Motor neuron (in vitro differentiated cells): ENCODE measurements at places on chromosomes 16 and 17. TPM values are rescaled to one million over a fixed set of nuclear protein-coding genes. Genes with fewer than 3 reads are reported as not detected.

DNA sequence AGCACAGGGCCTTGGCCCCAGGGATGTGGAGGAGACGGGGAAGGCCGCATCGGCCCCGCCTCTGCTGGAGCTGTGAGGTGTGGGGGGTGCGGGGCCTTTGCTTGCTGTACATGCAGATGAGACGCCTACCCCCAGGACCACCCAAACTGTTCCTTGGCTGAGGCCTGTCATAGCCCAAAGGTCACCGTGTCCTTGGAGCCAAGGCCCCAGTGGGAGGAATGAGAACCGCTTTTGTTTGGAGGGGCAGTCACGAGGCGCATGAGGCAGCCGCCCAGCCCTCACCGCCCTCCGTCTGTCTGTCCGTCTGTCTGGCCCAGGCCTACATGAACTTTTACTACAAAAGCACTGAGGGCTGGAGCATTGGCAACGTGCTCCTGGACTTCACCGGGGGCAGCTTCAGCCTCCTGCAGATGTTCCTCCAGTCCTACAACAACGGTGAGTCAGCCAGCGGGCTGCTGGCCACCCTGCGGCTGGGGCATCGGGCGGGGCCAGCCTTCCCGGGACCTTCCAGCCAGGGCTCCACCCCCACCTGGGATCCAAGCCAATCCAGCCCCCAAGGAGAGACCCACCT, 8.8 kb downstream of the TAX1BP3 start:
- ATAC-seq, result peak; percentile 7

- ATAC-seq, result peak; percentile 14
These were observed at the start of gene NHERF2 for GRCh38 chr16:2026461-2027023. Gene NHERF2 (plus strand): TSS chr16:2026902. CDS start chr16:2027006, 104 bp downstream.

- no peak for ATAC-seq
These were observed 2.5 kb upstream of the GJD3 start for GRCh38 chr17:40366861-40367518.

DNA sequence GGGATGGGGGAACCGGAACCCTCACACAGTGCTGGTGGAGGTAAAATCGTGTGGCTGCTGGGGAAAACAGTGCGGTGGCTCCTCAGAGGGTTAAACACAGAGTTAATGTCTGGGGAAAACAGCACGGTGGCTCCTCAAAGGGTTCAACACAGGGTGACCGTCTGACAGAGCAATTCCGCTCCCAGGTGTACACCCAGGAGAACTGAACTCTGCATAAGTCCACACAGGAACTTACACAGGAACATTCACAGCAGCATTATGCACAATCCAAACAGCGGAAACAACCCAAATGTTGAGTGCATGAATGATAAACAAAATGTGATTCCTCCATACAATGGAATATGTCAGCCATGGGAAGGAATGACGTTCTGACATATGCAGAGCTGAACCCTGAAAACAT, 51.4 kb downstream of the CCDC57 start:
- no peak for ATAC-seq

DNA sequence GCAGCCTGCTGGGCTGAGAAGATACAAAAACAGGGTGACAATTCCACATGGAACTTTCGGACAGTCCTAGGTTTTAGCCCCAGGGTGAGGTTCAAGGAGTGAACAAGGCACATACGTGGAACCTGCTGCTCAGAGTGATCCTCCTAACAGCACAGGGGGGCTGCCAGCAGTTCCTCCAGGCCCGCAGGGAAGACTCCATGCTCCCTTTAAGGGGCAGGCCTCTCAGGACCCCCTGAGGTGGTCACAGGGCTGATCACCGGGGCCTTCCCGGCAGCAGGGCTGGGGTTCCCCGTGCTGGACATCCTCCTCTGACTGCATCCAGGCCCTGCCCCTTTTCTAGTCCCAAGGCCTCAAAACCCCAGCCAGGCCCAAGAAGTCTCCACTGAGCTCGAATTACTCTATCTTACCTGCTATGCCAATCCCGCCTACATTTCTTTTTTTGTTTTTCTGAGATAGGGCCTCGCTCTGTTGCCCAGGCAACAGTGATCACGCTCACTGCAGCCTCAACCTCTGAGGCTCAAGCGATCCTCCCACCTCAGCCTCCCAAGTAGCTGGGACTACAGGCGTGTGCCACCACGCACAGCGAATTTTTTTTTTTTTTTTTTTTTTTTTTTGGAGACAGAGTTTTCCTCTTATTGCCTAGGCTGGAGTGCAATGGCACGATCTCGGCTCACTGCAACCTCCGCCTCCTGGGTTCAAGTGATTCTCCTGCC, 10.4 kb downstream of the CANT1 start:
- ATAC-seq, result no peak

- ATAC-seq, result no peak
These were observed 48.5 kb downstream of the BRD7 start for GRCh38 chr16:50320310-50320709.

Gene ATMIN
- 40.1 and 42.4 TPM in 2 replicates for total RNA-seq

Gene KRT12
- total RNA-seq, result 0.33 TPM in 1 of 2 replicates, not detected in the other

GRCh38 chr16:89115216-89115861, 21.7 kb downstream of the ACSF3 start:
- no peak for ATAC-seq

Gene PRKAR1A
- 290 and 310 TPM in 2 replicates for total RNA-seq

DNA sequence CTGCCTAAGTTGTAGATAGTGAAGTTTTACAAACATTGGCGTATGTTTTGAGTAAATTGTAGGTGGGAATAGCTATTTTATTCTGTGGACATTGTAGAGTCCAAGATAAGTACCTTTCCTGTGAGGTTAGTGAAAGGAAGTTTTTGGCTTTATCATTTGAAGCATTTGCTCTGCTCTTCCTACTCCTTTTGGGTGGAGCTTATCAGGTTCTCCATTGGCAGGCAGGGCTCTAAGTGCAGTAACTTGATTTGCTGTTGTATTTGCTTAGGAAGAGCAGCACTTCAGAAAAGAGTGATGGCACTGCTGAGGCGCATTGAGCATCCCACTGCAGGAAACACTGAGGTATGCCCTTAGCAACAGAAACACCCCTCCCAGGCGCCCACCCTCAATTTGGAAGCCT, 70.1 kb downstream of the OMG start:
- ATAC-seq, result no peak

DNA sequence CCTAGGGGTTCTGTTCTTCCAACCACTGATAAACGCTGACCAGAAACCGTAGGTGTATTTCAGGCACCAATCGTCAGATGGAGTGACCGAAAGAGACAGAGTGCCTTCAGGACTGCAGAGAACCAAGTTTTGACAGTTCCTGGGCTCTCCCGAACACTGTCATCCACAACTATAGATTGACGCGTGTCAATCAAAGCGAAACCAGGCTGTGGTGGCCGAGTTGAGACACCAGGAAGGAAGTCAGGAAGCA, 11.9 kb upstream of the AURKB start:
- ATAC-seq, result no peak
